ENCODE measurements at places on chromosomes 3 and 15.

GRCh38 chr3:191593486-191593885, 132.5 kb downstream of the PYDC2 start:
- no peak for DNase-seq

DNA sequence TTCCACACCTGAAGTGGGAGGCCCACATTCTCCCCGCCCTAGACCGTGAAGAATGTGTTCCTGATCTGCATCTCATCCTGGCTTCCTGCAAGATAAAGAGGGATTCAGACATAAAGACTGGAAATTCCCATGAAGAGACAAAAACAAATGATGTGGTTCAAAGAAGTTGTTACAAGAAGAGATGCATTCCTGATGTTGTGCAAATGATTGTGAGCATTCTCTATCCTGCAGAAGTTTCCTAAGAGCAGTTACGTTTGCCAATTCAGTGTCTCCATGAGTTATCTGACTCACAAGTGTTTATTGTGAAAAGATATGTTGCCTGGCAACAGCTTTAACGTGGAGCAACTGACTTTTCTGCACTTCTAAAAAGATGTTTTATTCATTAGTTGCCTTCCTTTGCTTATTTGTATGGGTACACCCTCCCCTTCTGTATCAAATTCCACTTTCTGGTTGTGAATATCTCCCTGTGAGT, 107.8 kb downstream of the ZIC4 start:
- no peak for DNase-seq

DNA sequence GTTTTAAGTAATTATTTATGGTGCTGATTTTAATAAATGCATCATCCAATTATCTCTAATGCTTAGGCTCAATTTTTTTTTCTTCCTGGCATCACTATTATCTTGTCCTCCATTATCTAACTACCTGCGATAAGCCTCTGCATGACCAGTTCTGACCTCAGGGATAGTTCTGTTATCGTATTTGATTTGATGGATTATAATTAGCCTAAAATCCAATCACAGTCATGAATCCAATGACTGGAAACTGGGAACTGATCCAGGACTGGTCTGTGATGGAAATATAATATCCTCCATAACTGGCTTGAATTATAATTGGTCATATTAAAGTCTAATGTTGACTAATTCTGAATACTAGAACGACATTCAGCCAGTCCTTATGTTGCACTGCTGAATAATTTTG, 1.1 kb downstream of the MYH15 start:
- no peak for DNase-seq

DNA sequence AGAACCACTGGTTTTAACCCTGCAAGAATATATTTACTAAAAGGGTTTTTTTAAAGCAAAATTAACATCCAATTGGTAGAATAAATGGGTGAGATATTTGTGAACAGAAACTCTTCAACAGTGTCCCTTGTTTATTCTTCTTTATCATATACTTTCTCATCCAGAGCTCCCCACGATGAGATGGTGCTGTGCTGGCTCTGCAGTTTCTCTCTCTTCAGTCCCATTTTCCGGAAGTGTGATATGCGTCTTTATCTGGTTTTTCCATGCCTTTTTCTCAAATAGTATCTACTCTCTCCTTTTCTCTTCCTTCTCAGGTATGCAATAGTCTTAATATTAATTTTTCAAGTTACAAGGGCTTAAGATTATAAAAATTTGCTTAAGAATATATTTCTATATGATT, 1.5 kb downstream of the EAF2 start:
- DNase-seq = no peak

Measured in anterior cingulate cortex (tissue), 58 donors.